ENCODE measurements at places on chromosomes 6 and 20.
A peak's percentile ranks its signal among the peaks of the same experiment; 100 is the strongest.

- no peak for DNase-seq
Measured at GRCh38 chr6:27260836-27261375, 13.4 kb downstream of the PRSS16 start.

DNA sequence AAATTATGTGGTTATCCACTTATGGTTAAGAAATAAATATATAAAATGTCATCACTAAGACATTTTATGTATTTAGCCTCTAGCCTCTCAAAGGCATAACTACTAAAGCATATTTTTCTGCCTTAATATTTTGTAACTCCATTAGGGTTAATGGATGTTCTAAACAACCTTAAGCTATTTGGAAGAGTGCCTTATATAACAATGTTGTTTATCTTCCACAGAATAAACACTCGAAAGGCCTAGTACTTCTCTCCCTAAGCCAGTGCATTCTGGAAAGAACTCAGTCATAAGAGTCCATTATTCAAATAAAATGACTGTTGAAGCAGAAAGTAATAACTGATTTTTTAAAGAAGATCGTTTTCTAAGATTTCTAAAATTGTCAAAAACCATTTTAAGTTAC, 15.0 kb upstream of the PRIM2 start:
- no peak for DNase-seq

DNA sequence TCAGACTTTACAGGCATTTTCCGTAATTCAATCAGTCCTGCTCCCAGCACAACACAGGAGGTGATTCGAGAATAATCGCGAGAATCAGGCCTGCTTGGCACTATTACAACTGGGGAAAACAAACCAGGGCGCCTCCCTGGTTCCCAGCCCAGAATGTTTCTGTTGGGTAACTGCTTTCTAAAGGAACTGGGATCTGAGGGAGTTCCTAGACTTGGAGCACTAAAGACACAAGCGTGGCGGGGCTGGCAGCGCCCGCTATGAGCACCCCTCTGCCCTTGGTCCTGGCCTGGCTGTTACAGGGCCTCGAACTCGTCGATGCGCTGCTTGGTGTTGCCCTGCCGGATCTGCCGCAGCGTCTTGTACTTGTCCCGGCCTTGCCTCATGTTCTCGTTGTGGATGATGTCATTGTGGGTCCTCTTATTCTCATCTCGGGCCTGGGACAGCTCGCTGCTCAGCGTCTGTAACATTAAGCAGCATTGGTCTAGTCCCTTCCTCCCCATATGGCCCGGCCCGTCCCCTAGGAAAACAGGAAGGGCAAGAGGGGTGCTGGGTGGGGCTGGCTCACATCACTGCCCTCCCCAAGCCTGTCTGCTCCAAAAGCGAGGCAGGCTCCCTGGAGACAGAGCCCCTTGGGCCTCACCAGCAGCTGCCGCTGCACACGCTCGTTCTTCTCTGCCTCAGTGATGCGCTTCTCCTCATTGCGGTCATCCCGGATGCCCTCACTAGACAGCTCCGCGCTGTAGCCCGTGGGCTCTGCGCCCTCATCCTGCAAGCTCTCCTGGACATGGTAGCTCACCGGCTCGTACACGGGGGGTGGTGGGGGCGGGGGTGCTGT, 52.3 kb downstream of the EZR start:
- no peak for DNase-seq

DNA sequence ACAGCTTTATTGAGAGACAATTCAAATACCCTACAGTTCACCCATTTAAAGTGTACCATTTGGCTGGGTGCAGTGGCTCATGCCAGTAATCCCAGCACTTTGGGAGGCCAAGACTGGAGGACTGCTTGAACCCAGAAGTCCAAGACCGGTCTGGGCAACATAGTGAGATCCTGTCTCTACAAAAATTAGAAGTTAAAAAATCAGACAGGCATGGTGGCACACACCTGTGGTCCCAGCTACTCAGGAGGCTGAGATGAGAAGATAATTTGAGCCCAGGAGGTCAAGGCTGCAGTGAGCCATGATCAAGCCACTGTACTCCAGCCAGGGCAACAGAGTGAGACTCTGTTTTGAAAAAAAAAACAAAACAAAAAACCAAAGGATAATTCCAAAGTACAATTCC, 8.9 kb downstream of the CAPN11 start:
- no peak for DNase-seq

DNA sequence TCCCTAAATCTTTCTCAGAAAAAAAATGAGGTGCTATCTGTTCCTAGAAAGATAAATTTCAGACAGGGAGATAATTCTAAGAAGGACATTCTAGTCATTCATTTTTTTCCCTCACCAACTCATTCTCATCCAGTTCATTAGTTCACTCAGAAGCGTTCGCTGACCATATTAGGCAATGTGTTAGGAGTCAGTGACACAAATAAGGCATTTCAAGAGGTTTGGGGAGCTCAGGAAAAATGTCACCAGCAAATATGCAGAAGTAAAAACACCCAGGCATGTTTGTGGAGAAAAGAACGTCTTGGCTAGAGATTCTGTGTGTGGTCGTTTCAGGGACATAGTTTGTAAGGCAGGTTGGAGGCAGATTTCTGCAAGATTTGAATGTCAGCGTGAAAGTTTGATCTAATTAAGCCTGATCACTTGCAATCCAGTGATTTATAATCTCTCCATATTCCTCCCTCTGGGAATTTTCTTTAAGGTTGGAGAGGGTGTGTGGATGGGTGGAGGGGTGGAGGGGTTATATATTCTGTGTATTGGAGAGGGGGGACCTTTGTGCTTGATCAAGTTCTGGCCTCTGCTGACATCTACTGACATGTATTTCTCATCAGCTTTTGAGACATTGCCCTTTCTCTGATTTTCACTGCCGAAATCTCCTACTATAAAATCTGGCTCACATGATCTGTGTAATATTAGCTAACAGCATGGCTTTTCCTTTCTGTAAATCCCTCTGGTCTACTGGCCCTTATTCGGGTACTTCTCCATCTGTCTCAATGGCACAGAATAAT, 3.6 kb downstream of the MYCT1 start:
- no peak for DNase-seq

- DNase-seq, result no peak
Measured at GRCh38 chr6:167956983-167957492, 40.4 kb upstream of the KIF25 start.

GRCh38 chr6:129215246-129215645, 332.3 kb downstream of the LAMA2 start:
- no peak for DNase-seq

GRCh38 chr20:54611708-54612412, 136.5 kb downstream of the DOK5 start:
- no peak for DNase-seq

DNA sequence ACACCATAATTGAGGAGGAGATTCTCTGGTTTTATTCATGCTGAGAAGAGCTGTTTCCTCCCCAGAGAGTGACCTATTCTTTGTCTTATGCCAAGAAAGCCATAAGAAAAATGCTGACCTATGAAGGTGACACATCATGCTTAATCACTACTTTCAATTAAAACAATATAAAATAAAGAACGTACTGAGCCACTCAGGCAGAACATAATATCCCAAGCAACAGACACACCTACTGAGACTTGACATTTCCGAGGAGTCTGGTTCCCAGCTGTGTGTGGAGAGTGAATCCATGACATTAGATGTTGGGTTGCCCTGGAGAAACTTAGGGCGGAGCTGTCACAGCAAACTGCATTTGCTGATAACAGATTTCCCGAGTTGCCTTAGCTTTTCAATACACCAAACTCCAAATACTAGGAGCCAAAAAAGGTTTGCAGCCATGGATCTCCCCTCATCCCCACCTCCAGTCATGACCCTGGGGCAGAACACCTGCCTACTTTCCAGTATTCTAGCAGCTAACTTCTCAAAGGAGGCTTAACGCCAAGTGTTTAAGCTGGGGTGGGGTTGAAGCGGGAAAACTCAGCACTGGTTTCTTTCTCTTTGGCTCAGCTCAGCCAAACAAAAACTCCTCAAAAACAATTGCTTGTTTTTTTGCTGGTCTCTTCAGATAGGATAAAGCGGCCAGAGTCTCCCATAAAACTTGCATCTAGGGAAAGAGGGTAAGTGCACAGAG, 92.2 kb downstream of the BACH2 start:
- no peak for DNase-seq

DNA sequence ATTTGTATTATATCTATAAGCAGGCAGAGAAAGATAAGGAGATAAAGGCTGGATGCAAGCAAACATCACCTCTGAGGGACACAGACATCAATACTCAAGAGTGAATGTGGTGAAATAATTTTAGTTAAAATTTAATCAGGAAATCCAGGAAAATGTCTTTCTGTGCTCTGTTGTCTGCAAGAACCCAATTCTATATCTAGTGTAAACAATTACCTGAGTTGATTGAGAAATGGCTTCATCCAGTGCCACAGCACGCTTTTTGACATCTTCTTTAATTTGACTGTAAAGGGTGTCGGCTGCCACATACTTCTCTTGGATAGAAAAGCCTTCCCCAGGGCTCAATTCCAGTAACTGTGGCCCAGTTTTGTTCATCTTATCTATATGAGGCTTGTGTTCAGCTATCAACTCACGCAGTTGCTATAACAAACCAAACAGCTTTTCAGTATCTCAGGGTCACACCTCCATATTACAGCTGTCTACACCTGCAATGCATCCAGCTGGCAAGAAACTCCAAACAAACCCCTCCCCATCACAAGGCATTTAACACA, 131.6 kb downstream of the DST start:
- no peak for DNase-seq

DNA sequence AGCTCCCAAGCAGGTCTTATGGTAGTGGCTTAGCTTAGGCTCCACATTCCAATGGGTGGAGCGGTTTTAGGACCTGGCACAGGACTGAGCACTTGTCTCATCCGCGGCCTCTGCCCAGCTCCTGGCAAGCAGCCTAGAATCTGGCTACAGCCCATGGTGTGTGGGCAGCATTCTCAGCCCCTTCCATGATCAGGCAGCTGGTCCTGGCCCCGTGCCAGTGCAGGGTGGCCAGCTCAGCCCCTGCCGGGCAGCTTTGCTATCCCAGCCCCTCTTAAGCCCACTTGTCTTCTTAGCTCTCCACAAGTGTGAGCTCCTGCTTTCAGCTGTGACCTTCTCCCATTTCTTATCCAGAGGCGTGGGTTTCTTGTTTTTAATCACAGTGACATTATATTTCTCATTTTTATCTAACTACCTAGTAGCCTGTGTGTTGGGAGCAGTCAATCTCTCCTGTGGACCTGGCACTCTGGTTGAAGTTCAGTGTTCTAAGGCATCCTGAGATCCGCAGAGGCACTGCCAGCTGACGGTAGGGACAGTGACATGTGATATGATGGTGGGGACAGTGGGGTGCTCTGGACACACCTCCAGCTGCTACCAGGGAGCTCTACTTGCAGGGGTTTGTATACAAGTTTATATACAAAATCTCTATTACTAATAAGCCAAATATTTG, 119.9 kb upstream of the PRND start:
- DNase-seq, result no peak

DNA sequence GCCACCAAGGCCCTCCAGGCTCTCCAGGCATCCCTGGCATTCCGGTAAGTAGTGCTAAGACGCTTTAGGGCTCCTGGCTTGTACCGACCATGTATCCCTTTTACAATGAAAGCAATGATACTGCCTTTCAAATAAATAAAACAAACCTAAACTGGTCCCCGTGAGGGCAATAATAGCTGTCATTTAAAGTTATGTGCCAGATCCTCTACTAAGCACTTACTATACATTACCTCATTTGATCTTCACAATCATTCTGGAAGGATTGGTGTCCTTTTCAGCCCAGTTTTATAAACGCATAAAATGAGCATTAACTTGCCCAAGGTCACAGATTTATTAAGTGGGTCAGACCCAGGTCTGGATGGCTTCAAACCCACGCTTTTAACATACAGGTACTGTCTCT, 114.7 kb downstream of the COL9A1 start:
- no peak for DNase-seq

- DNase-seq, result no peak
Measured at GRCh38 chr6:130515306-130515705, 149.5 kb downstream of the TMEM200A start.

DNA sequence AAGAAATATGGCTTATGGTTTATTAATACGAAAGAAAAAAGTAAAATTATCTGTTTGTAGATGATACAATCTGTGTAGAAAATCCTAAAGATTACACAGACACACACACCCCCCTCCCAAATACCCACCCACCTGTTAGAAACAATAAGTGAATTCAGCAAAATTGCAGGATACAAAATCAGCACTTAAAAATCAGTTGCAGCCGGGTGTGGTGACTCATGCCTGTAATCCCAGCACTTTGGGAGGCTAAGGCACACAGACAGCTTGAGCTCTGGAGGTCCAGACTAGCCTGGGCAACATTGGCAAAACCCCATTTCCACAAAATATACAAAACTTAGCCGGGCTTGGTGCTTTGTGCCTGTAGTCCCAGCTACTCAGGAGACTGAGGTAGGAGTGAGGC, 42.3 kb downstream of the NINL start:
- DNase-seq, result no peak

DNA sequence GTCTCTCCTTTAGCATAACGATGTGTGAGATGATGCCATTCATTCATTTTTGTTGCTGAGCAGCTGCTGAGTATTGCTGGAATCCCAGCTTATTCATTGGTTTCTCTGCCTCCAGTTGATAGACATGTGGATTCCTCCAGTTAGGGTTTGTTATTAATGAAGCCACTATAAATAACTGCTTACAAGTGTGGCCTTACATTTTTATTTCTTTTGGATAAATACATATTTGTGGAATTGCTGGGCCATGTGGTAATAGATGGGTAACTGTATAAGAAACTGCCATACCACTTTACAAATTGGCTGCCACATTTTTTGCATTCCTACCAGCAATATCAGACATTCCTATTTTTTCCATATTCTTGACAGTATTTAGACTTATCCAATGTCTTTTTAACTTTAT, 2.6 kb upstream of the HLA-B start:
- DNase-seq, result no peak

GRCh38 chr6:134173936-134174671, 121.7 kb upstream of the SLC2A12 start:
- peak; percentile 71 for DNase-seq

All from stimulated activated CD8-positive, alpha-beta memory T cell treated with anti-CD3 and anti-CD28 coated beads, Interleukin-4, amount 100 ng/mL, for 4 hours (primary cell).